DMS 273 treated with DMSO at 0.1 percent for 48 hours (cell line): ENCODE measurements at places on chromosomes 7 and 10.

DNA sequence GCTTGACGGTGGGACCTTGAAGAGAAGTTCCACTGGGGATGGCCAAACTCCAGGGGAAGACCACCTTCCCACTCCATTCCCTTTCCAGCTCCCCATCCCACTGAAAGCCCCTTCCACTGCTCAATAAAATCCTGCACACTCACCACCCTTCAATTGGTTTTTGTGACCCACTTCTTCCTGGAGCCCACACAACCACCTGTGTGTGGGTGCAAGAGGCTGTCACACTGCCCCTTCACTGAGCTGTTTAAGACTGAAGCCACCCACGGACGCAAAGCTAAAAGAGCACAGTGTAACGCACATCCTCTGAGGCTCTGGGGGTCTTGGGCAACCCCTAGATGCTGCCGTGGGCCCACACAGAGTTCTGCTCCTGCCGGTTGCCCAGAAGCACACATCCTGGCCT lies 12.8 kb upstream of the PITRM1 start:
- DNase-seq, result no peak

GRCh38 chr10:35027567-35027966 lies 62.6 kb downstream of the CUL2 start:
- no peak for DNase-seq

- no peak for DNase-seq
Measured at GRCh38 chr7:98234429-98235147, 17.4 kb downstream of the TECPR1 start.

GRCh38 chr7:140009735-140010134 lies 53.0 kb downstream of the PARP12 start:
- DNase-seq, result no peak

DNA sequence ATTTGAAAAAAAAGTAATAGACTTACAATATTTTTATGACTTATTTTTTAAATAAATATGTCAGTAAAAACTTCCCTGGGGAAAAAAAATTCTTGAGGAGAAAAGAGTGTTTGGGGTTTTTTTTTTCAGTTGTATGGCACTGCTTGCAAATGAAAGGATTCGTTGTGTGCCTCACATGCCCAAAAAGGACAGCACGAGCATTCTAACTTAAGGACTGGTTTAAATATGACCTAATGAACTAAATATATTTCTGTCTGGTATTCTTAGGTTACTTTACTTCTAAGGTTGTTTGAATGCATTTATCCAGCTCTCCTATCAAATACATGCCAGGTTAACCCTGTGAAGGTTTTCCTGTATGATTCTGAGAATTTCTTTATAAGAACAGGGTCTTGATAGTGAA lies 988 bp upstream of the CD36 start:
- no peak for DNase-seq

DNA sequence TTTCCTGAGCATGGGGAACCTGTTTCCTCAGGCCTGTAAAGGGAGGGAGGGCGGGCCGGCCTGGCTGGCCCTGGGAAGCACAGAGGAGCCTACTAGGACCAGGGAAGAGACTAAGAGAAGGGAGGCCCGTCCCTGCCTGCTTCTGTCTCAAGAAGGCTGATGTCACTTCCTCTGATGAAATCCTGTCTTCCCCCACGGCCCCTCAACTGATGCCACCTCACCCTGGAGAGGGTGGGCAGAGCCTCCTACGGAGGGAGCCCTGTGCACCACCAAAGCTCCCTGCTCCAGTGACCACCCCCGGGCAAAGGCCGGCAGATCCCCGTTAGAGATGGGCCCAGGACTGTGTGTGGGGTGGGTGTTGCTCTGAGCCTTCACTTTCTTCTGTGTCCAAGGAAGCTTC lies 1.0 kb upstream of the PILRA start:
- DNase-seq, result no peak

- DNase-seq, result no peak
Measured at GRCh38 chr7:54560723-54561122, 18.5 kb downstream of the VSTM2A start.

DNA sequence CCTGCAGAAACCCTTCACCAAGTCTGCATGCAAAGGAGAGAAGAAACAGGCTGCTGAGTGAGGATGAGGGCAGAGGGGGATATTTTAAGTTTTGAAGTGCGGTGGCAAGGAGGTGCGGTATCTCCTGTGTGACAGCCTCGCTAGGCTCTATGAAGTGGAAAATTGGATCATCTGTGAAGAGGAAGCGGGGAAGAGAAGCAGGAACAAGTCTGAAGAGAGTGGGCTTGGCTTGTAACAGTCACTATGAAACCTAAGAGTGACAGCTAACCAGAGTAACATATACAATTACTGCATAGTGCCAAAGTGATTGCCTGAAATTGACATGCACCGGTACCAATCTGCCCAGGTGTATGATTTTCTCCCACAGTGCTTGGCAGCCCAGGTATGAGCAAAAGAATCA lies 287.5 kb upstream of the KLF14 start:
- DNase-seq, result no peak

GRCh38 chr7:120941064-120941463 lies 9.5 kb upstream of the ING3 start:
- DNase-seq, result peak; percentile 24

DNA sequence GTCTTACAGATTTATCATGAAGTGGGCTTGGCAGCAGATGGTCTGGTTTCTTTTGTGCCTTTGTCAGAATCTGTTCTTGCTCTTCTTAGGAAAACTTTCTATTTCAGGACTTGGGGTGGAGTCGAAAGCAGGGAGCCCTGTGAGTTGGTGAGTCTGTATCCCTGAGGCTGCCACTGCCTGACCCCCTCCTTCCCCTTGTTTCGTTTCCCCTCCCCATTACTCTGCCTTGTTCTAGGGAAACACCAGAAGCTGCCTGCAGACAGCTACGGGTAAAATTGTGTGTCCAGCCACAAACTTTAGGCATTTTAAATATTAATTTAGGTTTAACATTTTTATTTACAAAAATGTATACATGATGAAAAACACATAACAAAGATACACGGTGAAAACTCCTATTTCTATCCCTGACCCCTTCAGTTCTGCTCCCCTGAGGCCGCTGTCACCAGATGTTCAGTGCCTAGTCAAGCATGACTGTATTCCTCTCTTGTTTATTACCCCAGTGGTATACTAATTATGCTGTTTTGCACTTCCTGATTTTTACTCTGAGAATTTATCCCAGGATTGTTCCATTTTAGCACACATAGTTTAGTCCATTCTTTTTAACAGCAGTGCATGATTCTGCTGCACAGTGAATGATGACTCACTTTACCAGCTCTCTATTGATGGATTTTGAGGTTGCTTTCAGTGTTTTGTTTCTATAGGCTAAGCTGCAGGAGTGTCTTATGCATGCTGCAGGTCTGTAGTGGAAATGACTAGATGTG lies 9.1 kb downstream of the TSPAN14 start:
- DNase-seq, result peak; percentile 28
